ENCODE measurements at places on chromosomes 2 and 18.

DNA sequence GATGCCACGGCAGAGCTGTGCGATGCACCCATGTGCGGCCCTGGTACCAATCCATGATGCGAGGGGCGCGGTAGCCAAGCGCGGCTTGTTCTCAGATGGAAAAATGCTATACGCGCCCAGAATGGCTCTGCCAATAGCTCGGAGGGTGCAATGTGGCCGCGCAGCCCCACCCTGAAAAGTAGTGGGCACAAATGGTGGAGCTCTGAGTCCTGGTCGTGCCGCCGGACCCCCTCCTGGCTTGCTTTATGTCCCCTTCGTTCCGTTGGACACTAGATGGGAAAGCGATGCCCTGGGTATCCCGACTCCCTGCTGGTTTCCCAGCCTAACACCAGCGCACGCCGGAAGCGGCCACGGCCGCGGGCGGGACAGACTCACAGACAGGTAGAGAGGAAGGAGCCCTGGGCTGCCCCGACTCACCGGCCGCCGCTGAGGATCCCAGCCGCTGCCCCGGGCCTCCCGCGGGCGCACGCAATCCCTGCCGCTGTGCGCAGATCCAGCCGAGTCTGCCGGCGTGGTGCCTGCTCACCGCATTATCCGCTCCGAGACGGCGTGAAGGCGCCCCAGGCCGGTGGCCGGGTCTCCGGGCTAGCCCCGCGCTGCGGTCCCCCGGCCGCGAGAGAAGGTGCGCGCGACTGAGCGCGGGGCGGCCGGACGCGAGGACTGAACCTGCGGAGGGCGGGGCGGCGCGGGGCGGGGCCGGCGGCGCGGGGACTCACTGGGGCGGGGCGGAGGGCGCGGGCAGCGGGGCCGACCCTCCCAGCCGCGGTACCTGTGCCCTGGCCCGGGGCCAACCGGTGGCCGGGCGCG lies at the start of gene CDC42EP3:
Gene CDC42EP3 (minus strand): TSS at position 634 of the 807 bp plus-strand sequence. CDS start 25,055 bp downstream, outside the sequence.
- peak; percentile 66 for DNase-seq

- no peak for DNase-seq
Observed at GRCh38 chr2:16044946-16045456, 104.7 kb downstream of the MYCN start.

DNA sequence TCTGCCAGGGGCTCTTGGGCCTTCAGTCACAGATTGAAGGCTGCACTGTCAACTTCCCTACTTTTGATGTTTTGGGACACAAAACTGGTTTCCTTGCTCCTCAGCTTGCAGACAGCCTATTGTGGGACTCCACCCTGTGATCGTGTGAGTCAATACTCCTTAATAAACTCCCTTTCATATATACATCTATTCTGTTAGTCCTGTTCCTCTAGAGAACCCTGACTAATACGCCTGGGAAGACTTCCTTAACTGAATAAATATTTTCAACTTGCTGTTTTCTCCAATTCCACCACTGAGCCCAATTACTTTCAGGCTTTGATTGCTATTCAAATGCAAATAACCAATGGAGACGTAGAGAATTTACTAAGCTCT lies 61.4 kb upstream of the CCDC195 start:
- DNase-seq: no peak

DNA sequence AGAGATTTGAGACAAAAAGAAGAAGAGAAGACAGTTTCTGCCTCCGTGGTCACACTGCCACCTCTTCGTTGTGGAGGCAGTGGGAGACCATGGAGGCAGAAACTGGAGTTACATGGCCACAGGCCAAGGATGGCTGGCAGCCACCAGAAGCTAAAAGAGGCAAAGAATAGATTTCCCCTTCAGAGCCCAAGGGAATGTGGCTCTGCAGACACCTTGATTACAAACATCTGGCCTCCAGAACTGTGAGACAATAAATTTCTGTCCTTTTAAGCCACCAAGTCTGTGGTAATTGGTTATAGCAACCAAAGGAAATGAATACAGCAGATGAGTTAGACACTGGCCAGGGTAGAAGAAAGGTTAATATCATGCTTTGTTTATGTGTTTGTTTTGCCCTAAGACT lies 420.4 kb upstream of the LYPD1 start:
- DNase-seq: no peak

DNA sequence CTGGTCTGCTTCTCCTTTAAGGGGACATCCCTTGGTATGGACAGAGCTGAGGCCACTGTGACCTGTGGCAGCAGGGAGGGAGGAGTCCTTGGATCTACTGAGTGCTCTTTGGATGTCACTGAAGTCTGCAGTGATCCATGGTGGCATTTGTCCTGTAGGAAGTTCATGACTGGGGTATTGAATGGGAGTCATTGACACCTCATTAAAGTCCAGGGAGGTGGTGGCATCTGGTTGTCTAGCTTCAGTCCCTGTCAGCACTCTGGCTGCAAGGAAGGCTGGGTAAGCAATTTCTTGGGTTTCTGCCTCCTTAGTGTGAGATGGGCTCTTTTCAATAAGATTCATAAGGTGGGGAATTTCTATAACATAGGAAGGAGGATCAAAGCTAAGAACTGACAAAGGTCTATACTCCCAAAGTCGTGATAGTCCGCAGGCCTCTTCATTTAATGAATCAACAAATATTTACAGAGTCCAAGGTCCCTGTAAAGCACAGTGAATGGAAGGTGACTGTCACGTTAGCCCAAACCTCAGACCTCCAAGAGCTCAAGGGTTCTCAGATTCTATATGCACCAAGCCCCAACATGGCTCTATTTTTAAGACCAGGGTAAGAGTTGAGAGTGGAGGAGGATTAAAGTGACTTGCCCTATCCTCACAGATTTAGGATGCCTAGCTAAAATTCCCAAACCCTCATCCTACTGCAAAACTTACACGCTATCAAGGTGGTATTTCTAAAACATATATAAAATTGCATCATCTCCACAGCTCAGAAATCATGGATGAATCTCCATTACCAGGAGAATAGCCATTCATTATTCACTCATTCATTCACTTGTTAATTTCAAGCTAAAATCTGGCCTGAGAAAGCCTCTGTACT lies 40.2 kb downstream of the THNSL2 start:
- DNase-seq: no peak

GRCh38 chr2:222052934-222053367 lies 245.8 kb downstream of the PAX3 start:
- DNase-seq: no peak

DNA sequence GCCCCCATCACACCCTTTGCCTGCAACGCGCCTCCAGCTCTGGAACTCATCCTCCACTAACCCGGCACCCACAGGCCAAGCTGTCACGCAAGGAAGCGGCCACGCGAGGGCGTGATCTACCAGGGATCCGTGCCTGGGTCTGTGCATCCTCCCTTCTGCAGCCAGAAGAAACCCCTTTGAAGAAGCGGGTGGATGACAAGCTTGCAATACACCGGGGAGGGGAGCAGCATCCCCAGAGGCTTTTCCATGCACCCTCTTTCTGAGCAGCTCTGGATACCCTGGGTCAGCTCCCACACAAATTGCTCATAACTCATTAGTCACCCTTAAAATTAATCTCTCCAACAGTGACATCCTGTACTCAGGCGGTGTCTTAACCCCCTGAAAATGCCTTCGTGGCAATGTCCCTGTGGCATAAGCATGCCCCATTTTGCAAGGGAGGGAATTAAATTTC lies 47.6 kb downstream of the PDCL3 start:
- DNase-seq: peak; percentile 52

GRCh38 chr2:135984199-135985017 lies 1.0 kb downstream of the DARS1 start:
- DNase-seq: no peak

- no peak for DNase-seq
Observed at GRCh38 chr2:58057707-58058530, 11.3 kb downstream of the VRK2 start.

GRCh38 chr2:71681626-71682025 lies 228.3 kb downstream of the DYSF start:
- DNase-seq: no peak

GRCh38 chr2:27316655-27317412 lies 6.1 kb downstream of the MPV17 start:
- DNase-seq: no peak

DNA sequence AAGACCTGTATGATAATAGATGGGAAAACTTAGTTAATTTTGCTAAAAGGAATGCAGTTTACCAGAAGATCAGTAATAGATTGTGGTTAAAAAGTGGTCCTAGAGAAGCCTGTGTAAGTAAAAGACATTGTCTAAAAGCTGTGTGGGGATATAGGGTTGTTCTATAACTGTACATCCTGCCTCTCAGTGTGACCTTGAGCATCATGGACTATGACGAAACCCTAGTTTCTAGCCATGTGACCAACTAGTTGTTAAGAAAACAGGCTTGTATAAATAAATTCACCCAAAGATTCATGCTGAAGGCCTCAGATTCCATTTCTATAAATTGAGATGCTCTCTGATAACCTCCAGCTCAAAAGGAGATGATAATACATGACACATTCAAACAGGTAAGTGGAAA lies 160.7 kb downstream of the IKZF2 start:
- DNase-seq: no peak
